ENCODE measurements at places on chromosomes 3 and 15. TPM values are rescaled to one million over a fixed set of nuclear protein-coding genes. Genes with fewer than 3 reads are reported as not detected.

MELTF gene
- 6.8 TPM for total RNA-seq

FBLN2 gene
- 69.2 TPM for total RNA-seq

GRCh38 chr3:103873897-103874545 is 1439.2 kb downstream of the ZPLD1 start:
- no peak overlapping the region for H3K4me3 ChIP-seq
- no peak overlapping the region for H3K27ac ChIP-seq
- H3K27me3 ChIP-seq: no peaks in the 10 kb centered on the region
- no peaks in the 10 kb centered on the region for H3K36me3 ChIP-seq
- no peak for DNase-seq

TMEM158 gene
- 0.54 TPM for total RNA-seq

DNA sequence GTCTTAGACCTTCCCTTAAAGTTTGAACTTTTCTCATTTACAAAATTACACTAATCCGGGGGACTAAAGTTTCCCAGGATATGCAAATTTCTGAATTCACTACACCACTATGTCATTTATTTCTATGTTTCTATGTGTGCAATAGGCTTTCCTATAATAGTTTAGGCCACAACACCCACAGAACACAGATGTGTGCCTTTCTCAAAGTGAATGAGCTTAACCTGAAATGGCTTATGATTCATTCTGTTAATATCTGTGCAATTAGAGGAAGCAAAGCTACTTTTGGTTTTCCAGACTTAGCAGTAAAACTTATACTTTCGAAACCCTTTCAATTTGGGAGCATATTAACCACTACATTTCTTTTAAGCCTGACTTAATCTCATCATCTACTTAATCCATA is 748.1 kb downstream of the GBE1 start:
- DNase-seq: no peak
- H3K27me3 ChIP-seq: no peaks in the 10 kb centered on the region
- H3K36me3 ChIP-seq: no peaks in the 10 kb centered on the region
- H3K4me3 ChIP-seq: no peak overlapping the region
- no peaks in the 10 kb centered on the region for H3K4me1 ChIP-seq

DNA sequence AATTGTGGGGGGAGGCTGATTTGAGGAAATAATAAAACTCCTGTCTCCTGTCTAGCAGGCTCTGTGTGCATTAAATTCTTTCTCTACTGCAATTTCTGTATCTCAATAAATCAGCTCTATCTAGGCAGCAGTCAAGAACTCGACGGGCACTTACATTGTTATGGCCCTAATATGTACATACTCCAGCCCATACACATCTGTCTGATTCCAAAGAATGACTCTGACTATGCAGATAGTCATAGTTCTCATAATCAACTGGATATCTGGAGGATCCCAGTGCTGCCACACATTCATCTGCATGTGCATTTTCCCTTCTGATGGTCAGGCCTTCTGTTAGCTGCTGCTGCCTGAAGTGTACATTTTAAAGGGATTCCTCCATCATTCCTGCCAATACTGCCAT is 114.6 kb downstream of the GABRB3 start:
- H3K36me3 ChIP-seq: no peaks in the 10 kb centered on the region
- H3K27ac ChIP-seq: no peak overlapping the region
- no peaks in the 10 kb centered on the region for H3K4me1 ChIP-seq
- H3K27me3 ChIP-seq: no peaks in the 10 kb centered on the region
- DNase-seq: no peak

- no peak overlapping the region for H3K4me3 ChIP-seq
- H3K4me1 ChIP-seq: peaks cover 17% of the 10 kb centered on the region
- no peak for DNase-seq
- H3K27ac ChIP-seq: peak overlapping the region; percentile 22
- no peaks in the 10 kb centered on the region for H3K27me3 ChIP-seq
Measured at GRCh38 chr3:69665026-69665737, 74.1 kb upstream of the MITF start.

- H3K27ac ChIP-seq: no peak overlapping the region
- peaks cover 12% of the 10 kb centered on the region for H3K4me1 ChIP-seq
- peaks cover 12% of the 10 kb centered on the region for H3K27me3 ChIP-seq
- H3K36me3 ChIP-seq: no peaks in the 10 kb centered on the region
- no peak for DNase-seq
Measured at GRCh38 chr15:77671362-77672056, 38.8 kb upstream of the LINGO1 start.

RBPMS2 gene
- total RNA-seq: 177 TPM

SLC38A3 gene
- 11.4 TPM for total RNA-seq

- H3K4me1 ChIP-seq: peaks cover 60% of the 10 kb centered on the region
- no peaks in the 10 kb centered on the region for H3K27me3 ChIP-seq
- no peaks in the 10 kb centered on the region for H3K36me3 ChIP-seq
- no peak overlapping the region for H3K4me3 ChIP-seq
Measured at GRCh38 chr15:29838352-29839010, 16.2 kb upstream of the TJP1 start.

- no peaks in the 10 kb centered on the region for H3K36me3 ChIP-seq
- peak; percentile 62 for DNase-seq
- peak overlapping the region; percentile 82 for H3K27ac ChIP-seq
- peaks cover 69% of the 10 kb centered on the region for H3K4me1 ChIP-seq
Measured at GRCh38 chr15:40929660-40930429, 705 bp downstream of the DLL4 start.

GRCh38 chr15:63600001-63600615 is 2.9 kb downstream of the FBXL22 start:
- H3K4me1 ChIP-seq: peaks cover 16% of the 10 kb centered on the region
- no peak for DNase-seq
- H3K27me3 ChIP-seq: no peaks in the 10 kb centered on the region
- peak overlapping the region; percentile 69 for H3K4me3 ChIP-seq

GRCh38 chr15:64030123-64030522 is 16.2 kb downstream of the DAPK2 start:
- H3K27me3 ChIP-seq: no peaks in the 10 kb centered on the region
- H3K27ac ChIP-seq: no peak overlapping the region
- H3K4me3 ChIP-seq: no peak overlapping the region
- no peak for DNase-seq

DNA sequence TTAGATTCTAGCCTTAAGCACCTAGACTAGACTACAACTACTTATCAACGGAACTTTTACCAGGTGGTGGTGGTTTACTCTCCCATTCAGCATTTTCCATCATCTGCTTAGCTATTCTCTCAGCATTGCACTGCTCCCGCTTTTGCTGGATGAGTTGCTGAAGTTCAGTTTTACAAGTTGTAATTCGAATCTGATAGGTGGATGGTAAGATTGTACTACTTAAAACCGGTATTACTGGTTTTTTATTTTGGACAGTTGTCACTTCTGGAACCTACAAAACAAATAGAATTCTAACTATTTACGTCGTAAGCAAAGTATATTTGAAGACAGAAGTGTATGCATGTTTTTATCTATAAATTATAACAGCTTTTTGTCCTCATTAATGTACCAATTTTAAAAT is 41.1 kb downstream of the PIK3R4 start:
- DNase-seq: no peak
- no peak overlapping the region for H3K4me3 ChIP-seq
- H3K4me1 ChIP-seq: no peaks in the 10 kb centered on the region
- H3K27ac ChIP-seq: no peak overlapping the region
- no peaks in the 10 kb centered on the region for H3K27me3 ChIP-seq

GRCh38 chr15:77575203-77575934 is 57.3 kb downstream of the LINGO1 start:
- no peaks in the 10 kb centered on the region for H3K27me3 ChIP-seq
- no peaks in the 10 kb centered on the region for H3K36me3 ChIP-seq
- H3K4me3 ChIP-seq: no peak overlapping the region
- H3K4me1 ChIP-seq: peaks cover 9% of the 10 kb centered on the region
- no peak overlapping the region for H3K27ac ChIP-seq

- H3K27ac ChIP-seq: no peak overlapping the region
- H3K4me3 ChIP-seq: no peak overlapping the region
- peaks cover 10% of the 10 kb centered on the region for H3K4me1 ChIP-seq
- DNase-seq: no peak
- H3K36me3 ChIP-seq: no peaks in the 10 kb centered on the region
Measured at GRCh38 chr3:16104156-16104555, 70.3 kb upstream of the GALNT15 start.

DNA sequence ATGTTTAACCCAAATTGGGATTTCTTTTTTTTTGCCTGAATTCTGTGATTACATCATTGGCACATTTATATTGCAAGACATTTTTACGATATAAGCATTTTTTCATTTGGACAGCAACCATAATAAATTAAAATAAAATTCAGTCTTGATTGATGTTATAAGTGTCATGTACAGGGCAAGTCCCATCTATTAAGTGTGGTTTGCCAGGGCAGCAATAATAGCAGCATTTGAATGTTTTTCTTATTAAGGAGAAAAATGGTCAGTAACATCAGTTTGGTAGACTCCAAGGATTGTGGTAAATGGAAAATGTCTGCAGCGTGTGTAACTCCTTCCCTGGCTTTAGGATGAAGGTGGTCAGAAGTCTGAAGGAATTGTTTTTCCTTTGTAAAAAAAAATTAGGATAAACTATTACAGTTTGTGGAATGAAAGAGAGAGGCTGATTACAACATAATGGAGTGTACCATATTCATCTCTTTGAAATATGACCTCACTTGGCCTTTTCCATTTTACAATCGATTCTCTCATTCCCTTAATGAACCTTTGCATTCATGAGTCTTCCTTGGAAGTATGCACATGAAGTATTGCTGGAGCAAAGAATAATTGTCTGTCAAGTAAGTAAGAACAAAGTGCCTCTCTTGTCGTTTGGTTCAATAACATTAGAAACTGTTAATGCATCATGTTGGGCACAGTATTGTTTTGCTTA is 405.4 kb upstream of the THRB start:
- no peak for DNase-seq
- no peak overlapping the region for H3K27ac ChIP-seq
- no peak overlapping the region for H3K4me3 ChIP-seq
- H3K36me3 ChIP-seq: no peaks in the 10 kb centered on the region
- H3K27me3 ChIP-seq: no peaks in the 10 kb centered on the region

GRCh38 chr3:39387411-39387975 is 4.3 kb downstream of the SLC25A38 start:
- DNase-seq: no peak
- H3K4me3 ChIP-seq: no peak overlapping the region
- H3K27ac ChIP-seq: no peak overlapping the region
- H3K27me3 ChIP-seq: no peaks in the 10 kb centered on the region

- DNase-seq: no peak
- no peak overlapping the region for H3K4me3 ChIP-seq
- H3K27ac ChIP-seq: no peak overlapping the region
- peaks cover 16% of the 10 kb centered on the region for H3K36me3 ChIP-seq
Measured at GRCh38 chr15:100931143-100931890, 12.2 kb downstream of the LRRK1 start.

CHDH gene
- total RNA-seq: 14.3 TPM

- H3K27ac ChIP-seq: no peak overlapping the region
- H3K4me3 ChIP-seq: no peak overlapping the region
- no peaks in the 10 kb centered on the region for H3K27me3 ChIP-seq
- no peaks in the 10 kb centered on the region for H3K4me1 ChIP-seq
- H3K36me3 ChIP-seq: no peaks in the 10 kb centered on the region
Measured at GRCh38 chr3:55571913-55572312, 84.8 kb upstream of the WNT5A start.

DNA sequence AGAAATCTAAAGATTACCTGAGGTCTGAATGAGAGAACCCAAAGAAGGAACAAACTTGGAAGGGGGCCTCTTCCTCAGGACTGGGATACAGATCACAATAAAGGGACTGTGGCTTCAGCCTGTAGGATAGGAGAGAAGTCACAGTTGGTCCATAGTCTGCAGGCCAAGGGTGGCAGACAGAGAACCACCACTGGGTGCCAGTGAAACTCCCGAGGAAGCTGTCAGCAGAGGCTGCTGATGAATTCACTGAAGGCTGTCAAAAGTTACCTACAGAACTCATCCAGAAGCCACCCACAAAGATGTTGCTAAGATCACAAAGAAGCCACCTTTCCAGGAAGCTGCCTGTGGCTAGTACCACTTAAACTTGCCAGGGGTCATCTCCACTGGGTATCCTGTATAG is 78.5 kb downstream of the TMCO5A start:
- no peaks in the 10 kb centered on the region for H3K27me3 ChIP-seq
- no peak overlapping the region for H3K27ac ChIP-seq
- H3K4me3 ChIP-seq: no peak overlapping the region
- H3K4me1 ChIP-seq: no peaks in the 10 kb centered on the region

DNA sequence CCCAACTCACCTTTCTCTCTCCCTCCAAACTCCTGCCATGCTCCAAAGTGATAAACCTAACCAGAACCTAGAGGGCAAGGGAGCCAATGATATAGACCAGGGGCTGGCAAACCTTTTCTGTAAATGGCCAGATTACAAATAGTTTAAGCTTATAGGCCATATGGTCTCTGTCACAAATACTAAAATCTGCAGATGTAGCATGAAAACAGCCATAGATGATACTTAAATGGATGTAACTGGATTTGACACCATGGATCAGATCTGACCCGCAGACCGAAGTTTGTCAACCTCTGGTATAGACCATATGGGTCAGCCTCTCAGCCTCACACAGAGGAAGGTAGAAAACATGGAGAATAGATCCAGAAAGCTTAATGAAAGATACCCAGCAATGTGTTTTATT is 165.2 kb upstream of the STT3B start:
- no peaks in the 10 kb centered on the region for H3K27me3 ChIP-seq
- DNase-seq: no peak
- no peak overlapping the region for H3K27ac ChIP-seq

NME9 gene
- total RNA-seq: not detected

DNA sequence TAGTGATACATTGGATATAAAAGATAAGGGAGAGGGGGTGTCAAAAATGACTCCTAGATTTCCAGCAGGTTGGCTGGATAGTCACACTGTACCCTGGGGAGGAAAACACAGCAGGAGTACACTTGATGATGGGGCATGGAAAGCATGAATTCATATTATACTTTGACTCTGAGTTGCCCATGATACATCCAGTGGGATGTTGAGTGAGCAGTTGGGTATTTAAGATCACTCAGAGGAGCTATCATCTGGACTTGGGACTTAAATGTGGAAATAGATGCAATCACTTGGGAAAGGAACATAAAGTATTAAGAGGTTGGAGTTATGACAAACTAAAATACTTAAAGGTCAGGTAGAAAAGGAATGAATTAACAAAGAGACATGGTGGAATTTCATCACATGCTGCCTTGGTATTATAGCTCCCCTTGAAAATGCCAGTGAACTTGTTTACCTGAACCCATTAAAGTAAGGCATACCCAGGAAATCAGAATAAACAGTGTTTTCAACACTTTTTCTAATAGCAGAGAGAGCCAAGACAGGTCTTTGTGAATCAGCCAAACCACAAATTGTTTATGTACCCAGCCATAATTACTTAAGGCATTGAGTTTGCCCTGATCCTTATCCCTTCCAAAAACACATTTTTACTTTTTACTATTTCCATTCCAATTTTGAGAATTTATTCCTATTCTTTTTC is 49.9 kb upstream of the ABI3BP start:
- H3K27ac ChIP-seq: no peak overlapping the region
- H3K4me3 ChIP-seq: no peak overlapping the region
- peaks cover 7% of the 10 kb centered on the region for H3K4me1 ChIP-seq
- H3K36me3 ChIP-seq: no peaks in the 10 kb centered on the region
- no peak for DNase-seq

DNA sequence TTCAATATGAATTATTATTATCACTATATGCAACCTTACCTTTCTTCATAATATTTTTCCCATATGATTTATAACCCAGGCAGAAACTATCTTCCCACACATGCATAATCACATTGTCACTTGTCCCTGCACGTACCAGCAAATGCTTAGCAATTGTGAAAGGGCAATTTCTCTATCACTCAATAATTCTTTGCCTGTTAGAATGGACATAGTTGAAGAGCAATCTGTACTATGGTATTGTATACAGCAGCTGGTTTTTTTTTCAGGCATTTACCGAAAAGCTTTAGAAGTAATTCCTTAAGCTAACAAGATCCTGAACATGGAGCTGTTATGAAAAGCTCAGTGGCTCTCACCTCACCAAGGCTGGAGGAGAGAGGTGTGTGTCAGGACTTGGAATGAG is 999.5 kb downstream of the TUSC7 start:
- H3K36me3 ChIP-seq: no peaks in the 10 kb centered on the region
- no peaks in the 10 kb centered on the region for H3K4me1 ChIP-seq
- no peak overlapping the region for H3K27ac ChIP-seq
- H3K4me3 ChIP-seq: no peak overlapping the region
- no peak for DNase-seq

All from heart right ventricle (tissue), 16 donors.